SK-N-SH (cell line): ENCODE measurements at places on chromosomes 3 and 15. TPM values are rescaled to one million over a fixed set of nuclear protein-coding genes. Genes with fewer than 3 reads are reported as not detected.

GRCh38 chr3:33339758-33340157 is 62.5 kb downstream of the FBXL2 start:
- no peak for DNase-seq

Gene STAB1
- polyA plus RNA-seq = 0.03 and 0.05 TPM in 2 replicates

Gene AP3B2
- 0.77 and 1.8 TPM in 2 replicates for polyA plus RNA-seq

- DNase-seq = no peak
Measured at GRCh38 chr3:105649480-105649879, 219.3 kb downstream of the CBLB start.
